ENCODE measurements at places on chromosomes 7 and 10. TPM values are rescaled to one million over a fixed set of nuclear protein-coding genes. Genes with fewer than 3 reads are reported as not detected.

GRCh38 chr7:110253093-110253492 is 837.8 kb upstream of the LRRN3 start:
- DNase-seq = no peak
- H3K36me3 ChIP-seq = no peaks in the 10 kb centered on the region
- H3K4me1 ChIP-seq = no peaks in the 10 kb centered on the region
- no peaks in the 10 kb centered on the region for H3K27me3 ChIP-seq

- no peaks in the 10 kb centered on the region for H3K27me3 ChIP-seq
- peaks cover 11% of the 10 kb centered on the region for H3K4me1 ChIP-seq
- no peaks in the 10 kb centered on the region for H3K36me3 ChIP-seq
- no peak overlapping the region for H3K4me3 ChIP-seq
These were observed 19.6 kb upstream of the SCIN start for GRCh38 chr7:12550956-12551355.

DNA sequence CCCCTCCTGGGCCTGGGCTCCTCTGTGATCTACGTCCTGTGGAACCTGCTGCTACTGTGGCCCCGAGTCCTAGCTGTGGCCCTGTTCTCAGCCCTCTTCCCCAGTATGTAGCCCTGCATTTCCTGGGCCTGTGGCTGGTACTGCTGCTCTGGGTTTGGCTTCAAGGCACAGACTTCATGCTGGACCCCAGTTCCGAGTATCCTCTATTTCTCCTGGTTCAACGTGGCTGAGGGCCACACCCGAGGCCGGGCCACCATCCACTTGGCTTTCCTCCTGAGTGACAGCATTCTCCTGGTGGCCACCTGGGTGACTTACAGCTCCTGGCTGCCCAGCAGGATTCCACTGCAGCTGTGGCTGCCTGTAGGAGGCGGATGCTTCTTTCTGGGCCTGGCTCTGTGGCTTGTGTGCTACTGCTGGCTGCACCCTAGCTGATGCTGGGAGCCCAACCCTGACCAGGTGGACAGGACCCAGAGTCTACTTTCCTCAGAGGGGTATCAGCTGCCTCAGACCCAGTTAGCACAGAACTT is 37.8 kb upstream of the MMD2 start:
- H3K27me3 ChIP-seq = no peaks in the 10 kb centered on the region
- H3K4me1 ChIP-seq = no peaks in the 10 kb centered on the region
- peaks cover 39% of the 10 kb centered on the region for H3K36me3 ChIP-seq

DNA sequence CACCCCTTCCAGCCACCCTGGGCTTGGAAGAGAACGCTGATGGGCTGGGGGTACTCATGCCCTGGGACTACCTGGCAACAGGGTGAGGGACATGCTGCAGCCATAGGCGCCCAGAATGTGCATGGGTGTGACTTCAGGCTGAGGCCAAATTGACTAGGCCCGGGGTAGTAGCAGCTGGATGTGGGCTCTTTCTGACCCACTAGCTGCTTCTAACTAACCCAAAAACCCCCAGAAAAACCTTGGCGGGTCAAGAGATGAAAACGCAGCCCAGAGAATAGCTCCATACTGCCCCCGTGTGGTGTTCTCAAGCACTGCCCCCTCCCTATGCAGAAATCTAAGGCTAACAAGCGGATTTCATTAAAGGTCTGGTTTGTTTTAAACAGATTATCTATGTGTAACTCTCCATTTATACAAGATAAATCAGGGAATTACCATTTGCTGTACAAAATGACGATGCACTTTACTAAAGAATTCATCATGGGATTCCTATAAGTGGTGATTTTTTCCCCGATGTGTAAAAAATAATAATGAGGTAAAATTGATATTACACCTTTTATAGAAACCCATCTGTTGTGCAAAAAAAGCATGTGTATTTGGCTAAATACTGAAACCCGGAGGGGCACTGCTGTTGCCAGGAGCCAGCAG is 4.2 kb downstream of the SMARCD3 start:
- H3K4me3 ChIP-seq = no peak overlapping the region
- H3K27me3 ChIP-seq = peaks cover 59% of the 10 kb centered on the region
- peak; percentile 59 for DNase-seq
- H3K36me3 ChIP-seq = peaks cover 14% of the 10 kb centered on the region

GRCh38 chr10:1343176-1343575 is 287.0 kb downstream of the WDR37 start:
- H3K4me3 ChIP-seq = no peak overlapping the region
- no peak overlapping the region for H3K27ac ChIP-seq
- no peaks in the 10 kb centered on the region for H3K36me3 ChIP-seq
- no peak for DNase-seq
- H3K4me1 ChIP-seq = no peaks in the 10 kb centered on the region

- H3K27me3 ChIP-seq = no peaks in the 10 kb centered on the region
- H3K36me3 ChIP-seq = no peaks in the 10 kb centered on the region
- H3K4me1 ChIP-seq = peaks cover 8% of the 10 kb centered on the region
- no peak overlapping the region for H3K27ac ChIP-seq
These were observed 43.7 kb upstream of the DGKI start for GRCh38 chr7:137890449-137890921.

DNA sequence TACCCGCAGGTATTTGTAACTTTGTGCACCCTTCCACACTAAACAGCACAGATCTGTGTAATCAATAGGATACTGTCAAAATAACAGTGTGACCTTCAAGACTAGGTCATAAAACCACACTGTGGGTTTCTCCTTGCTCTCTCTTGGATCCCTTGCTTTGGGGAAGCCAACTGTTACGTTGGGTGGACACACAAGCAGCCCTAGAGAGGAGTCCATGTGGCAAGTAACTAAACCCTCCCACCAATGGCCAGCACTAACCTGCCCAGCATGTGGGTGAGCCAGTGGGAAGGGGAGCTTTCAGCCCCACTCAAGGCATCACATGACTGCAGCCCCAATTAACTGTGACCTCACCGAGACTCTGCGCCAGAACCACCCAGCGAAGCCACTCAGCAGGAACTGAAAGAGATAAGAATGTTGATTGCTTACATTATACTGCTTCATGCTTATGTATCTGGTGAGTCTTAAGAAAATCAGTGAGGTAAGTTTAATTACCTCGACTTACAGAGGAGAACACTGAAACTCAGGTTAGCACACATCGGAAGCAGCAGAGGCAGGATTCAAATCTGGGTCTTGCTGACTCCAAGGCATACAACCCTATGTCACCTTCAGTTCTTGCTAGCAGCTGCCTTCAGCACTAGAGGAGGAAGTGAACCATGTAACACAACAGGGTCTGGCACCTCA is 9.4 kb upstream of the ZC3HAV1 start:
- H3K36me3 ChIP-seq = no peaks in the 10 kb centered on the region
- H3K27ac ChIP-seq = no peak overlapping the region
- peaks cover 24% of the 10 kb centered on the region for H3K4me1 ChIP-seq
- H3K4me3 ChIP-seq = no peak overlapping the region
- no peaks in the 10 kb centered on the region for H3K27me3 ChIP-seq

DNA sequence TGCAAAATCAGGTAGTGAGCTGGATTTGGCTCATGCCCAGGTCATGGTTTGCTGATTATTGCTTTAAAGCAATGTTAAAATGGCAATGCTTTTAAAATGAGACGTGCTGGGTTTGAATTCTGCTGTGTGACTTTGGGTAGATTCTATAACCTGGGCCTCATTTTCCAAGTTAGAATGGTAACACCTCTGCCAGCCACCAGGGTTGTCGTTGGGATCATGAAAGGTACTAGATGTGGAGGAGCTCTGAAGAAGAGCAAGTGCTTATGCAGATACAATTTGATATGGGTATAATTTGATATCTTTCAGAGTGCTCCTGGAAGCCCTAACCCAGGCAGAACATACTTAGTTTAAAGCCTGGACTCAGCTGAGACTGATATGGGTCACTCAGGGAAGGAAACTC is 60.0 kb downstream of the EVX1 start:
- no peak overlapping the region for H3K27ac ChIP-seq
- H3K27me3 ChIP-seq = no peaks in the 10 kb centered on the region
- no peaks in the 10 kb centered on the region for H3K36me3 ChIP-seq
- no peak overlapping the region for H3K4me3 ChIP-seq

DNA sequence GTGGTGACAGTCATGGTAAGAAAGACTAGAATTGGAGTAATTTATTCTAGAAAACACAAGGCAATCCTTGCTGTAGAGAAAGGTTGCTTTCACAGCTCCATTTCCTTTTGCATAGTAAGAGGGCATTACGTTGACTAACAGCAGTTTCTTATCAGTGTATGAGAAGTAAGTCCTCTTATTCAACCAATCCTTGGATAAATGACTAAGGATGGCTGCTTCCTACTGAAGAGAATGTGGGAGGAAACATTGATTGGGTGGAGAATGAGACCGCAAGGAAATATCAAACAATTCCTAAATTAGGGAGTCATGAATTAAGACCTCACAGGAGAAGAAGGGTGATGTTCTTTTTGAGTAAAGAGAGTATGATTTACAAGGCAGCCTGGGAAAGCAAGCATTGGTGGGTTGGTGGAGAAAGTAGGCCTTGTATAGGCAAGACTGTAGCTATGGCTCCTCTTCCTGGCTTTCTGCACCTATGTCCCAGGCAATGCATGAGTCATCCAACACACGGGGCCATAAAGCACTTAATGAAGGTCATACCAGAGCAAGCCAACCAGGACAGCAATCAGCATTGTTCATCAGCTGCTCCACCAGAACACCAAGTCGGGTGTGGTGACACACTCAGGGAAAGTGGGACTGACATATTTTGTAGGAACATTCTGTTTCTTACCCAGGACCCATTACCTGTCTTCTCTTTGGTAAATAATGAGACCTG is 5.6 kb downstream of the MGAM start:
- H3K27ac ChIP-seq = no peak overlapping the region
- no peak for DNase-seq
- no peaks in the 10 kb centered on the region for H3K4me1 ChIP-seq
- H3K4me3 ChIP-seq = no peak overlapping the region

DNA sequence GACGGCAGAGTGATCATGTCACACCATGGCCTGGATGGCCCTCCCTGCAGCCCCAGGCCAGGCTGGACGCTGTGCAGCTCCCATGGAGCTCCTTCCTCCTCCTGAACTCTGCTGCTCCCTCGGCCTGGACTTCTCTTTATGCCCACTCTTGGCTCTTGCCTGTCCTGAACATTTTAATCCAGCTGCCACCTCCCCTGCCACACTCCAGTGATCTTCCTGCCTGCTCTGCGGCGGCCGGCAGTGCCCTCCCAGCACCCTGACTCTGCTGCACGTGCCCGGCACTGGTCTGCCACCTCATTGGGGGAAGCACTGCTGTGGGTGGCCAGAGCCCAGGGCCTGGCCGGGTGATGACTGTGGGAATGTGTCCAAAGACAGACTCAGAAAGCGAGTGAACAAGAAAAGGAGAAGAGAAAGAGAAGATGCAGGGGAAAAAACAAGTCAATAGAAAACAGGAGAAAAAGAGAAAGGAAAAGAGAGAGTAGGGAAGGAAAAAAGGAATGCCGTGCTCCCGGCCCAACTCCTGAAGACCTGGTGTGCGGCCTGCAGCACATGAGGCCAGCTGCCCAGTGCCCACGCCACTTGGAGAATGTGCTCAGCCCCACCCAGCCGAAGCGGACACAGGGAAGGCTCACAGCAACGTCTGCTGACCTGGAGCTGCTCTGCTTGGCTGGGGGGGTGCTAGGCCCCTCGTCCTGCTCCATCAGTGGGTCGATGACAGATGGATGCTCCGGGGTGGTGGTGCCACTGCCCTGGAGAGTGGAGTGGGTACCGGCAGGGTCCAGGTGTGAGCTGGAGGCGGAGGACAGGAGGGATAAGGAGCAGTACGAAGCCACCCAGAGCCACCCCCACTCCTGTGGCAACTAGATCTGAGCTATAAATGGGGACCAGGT is 115.9 kb downstream of the DLG5 start:
- H3K27ac ChIP-seq = no peak overlapping the region
- H3K27me3 ChIP-seq = no peaks in the 10 kb centered on the region
- no peak for DNase-seq
- H3K4me3 ChIP-seq = no peak overlapping the region
- H3K4me1 ChIP-seq = no peaks in the 10 kb centered on the region

GRCh38 chr7:133562621-133563020 is 309.7 kb downstream of the EXOC4 start:
- no peak overlapping the region for H3K4me3 ChIP-seq
- no peaks in the 10 kb centered on the region for H3K4me1 ChIP-seq
- H3K27ac ChIP-seq = no peak overlapping the region
- peaks cover 4% of the 10 kb centered on the region for H3K36me3 ChIP-seq

DNA sequence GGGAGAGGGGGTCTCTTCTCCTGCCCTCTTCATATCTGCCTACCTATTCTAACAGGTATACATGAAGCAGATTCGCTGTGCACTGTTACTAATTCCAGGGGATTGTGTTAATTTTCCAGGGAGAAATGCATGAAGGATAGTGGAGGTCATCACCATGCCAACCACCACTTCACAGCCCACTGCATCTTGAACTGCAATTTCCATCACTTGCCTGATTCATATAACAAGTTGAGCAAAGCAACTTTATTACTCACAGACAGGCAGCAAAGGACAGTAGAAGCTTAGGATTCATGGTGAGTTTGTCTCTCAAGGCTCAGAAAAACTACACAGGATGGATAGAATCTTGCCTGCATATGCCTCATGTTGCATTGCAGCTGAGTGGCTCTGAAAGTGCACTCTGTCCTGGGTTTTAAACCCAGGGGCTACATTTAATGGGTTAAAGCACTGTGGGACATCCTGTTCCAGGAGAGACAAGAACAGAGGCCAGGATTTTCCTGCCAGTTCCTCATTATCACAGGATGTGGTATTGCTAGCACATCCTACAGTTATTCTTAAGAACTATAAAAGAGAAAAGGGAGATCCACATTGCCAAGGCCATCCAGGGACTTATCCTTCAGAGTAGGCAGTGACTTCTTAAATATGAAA is 136.9 kb upstream of the PRSS1 start:
- H3K27ac ChIP-seq = no peak overlapping the region
- H3K4me1 ChIP-seq = no peaks in the 10 kb centered on the region

GRCh38 chr7:18778594-18778993 is 283.0 kb downstream of the HDAC9 start:
- H3K27me3 ChIP-seq = no peaks in the 10 kb centered on the region
- H3K4me3 ChIP-seq = no peak overlapping the region
- H3K36me3 ChIP-seq = no peaks in the 10 kb centered on the region
- H3K4me1 ChIP-seq = no peaks in the 10 kb centered on the region

- no peak overlapping the region for H3K27ac ChIP-seq
- no peaks in the 10 kb centered on the region for H3K27me3 ChIP-seq
- H3K4me3 ChIP-seq = no peak overlapping the region
- H3K36me3 ChIP-seq = peaks cover 41% of the 10 kb centered on the region
- peaks cover 32% of the 10 kb centered on the region for H3K4me1 ChIP-seq
These were observed 11.8 kb downstream of the NT5C2 start for GRCh38 chr10:103181244-103181643.

- H3K27me3 ChIP-seq = peaks cover 2% of the 10 kb centered on the region
- H3K27ac ChIP-seq = no peak overlapping the region
These were observed 38.6 kb upstream of the WASL start for GRCh38 chr7:123787220-123788007.

- H3K4me3 ChIP-seq = no peak overlapping the region
- no peak for DNase-seq
- H3K4me1 ChIP-seq = peaks cover 56% of the 10 kb centered on the region
- peak overlapping the region; percentile 99 for H3K27ac ChIP-seq
- peaks cover 20% of the 10 kb centered on the region for H3K36me3 ChIP-seq
These were observed 55.0 kb upstream of the AKR1E2 start for GRCh38 chr10:4770801-4771553.

GRCh38 chr7:80940539-80941207 is 21.8 kb upstream of the SEMA3C start:
- no peak for DNase-seq
- H3K4me1 ChIP-seq = peaks cover 29% of the 10 kb centered on the region
- peak overlapping the region; percentile 89 for H3K27ac ChIP-seq
- peaks cover 4% of the 10 kb centered on the region for H3K36me3 ChIP-seq

ALKBH4 gene
- total RNA-seq = 6.5 TPM

PTEN gene
- total RNA-seq = 44.6 TPM

FAM25C gene
- not detected for total RNA-seq

FOXI2 gene
- not detected for total RNA-seq

LANCL2 gene
- total RNA-seq = 15.7 TPM

PHKG1 gene
- 1.1 TPM for total RNA-seq

PNLIPRP2 gene
- total RNA-seq = not detected

OR6B1 gene
- not detected for total RNA-seq

SP8 gene
- total RNA-seq = not detected

SLC26A5 gene
- not detected for total RNA-seq

EMX2 gene
- not detected for total RNA-seq

EBLN1 gene
- total RNA-seq = not detected
